ENCODE measurements at places on chromosomes 12 and 14. TPM values are rescaled to one million over a fixed set of nuclear protein-coding genes. Genes with fewer than 3 reads are reported as not detected.

Gene SDS
- total RNA-seq: 0.15 TPM

Gene EIF2S3B
- total RNA-seq: 0.28 TPM

Gene MAPK1IP1L
- total RNA-seq: 79.4 TPM

Gene RBP5
- not detected for total RNA-seq

Gene CDCA3
- 59.0 TPM for total RNA-seq

Gene CCDC175
- not detected for total RNA-seq

Gene IRAK3
- 2.4 TPM for total RNA-seq

Gene LIN7A
- not detected for total RNA-seq

- H3K27ac ChIP-seq: no peak overlapping the region
- H3K27me3 ChIP-seq: no peaks in the 10 kb centered on the region
- no peak for DNase-seq
- no peaks in the 10 kb centered on the region for H3K4me1 ChIP-seq
- H3K36me3 ChIP-seq: no peaks in the 10 kb centered on the region
These were observed 831.8 kb upstream of the SEL1L start for GRCh38 chr14:82365471-82365870.

- H3K4me1 ChIP-seq: no peaks in the 10 kb centered on the region
- H3K27ac ChIP-seq: no peak overlapping the region
- H3K36me3 ChIP-seq: no peaks in the 10 kb centered on the region
- no peaks in the 10 kb centered on the region for H3K27me3 ChIP-seq
- DNase-seq: no peak
- H3K4me3 ChIP-seq: no peak overlapping the region
These were observed 173.9 kb downstream of the TSPAN9 start for GRCh38 chr12:3251067-3251466.

- DNase-seq: no peak
- H3K4me1 ChIP-seq: no peaks in the 10 kb centered on the region
- no peak overlapping the region for H3K27ac ChIP-seq
- H3K27me3 ChIP-seq: no peaks in the 10 kb centered on the region
- no peak overlapping the region for H3K4me3 ChIP-seq
- no peaks in the 10 kb centered on the region for H3K36me3 ChIP-seq
These were observed 422.1 kb downstream of the RPS29 start for GRCh38 chr14:49164074-49164473.

DNA sequence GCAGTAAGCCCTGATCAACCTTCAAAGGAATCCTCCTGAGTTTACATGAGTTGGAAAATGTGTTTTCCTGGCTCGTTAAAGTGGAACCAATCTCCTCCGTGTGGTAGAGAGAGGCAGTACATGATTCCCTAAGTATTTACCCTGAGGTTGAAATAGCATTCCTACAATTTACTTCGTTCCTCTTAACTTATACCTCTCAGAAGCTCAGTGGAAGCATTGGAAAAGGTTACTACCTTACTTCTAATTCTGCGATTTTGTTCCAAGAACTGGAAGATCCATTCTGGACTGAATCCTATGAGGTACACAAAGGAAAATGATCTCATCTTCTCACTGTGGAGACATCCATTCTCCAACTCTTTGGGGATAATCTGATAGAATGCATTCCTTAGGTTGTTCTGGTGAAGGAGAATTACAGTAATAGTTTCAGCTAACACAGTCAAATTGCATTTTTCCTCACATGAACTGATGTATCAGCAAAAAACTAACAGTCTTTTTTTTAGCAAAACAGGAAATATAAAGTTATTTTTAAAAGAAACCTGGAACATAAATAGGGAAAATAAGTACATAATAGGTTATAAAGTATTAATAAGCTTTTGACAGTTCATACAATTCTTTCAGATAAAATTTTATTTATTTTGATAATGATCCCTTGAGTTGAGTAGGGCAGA lies 475.6 kb downstream of the PDZRN4 start:
- no peaks in the 10 kb centered on the region for H3K4me1 ChIP-seq
- H3K27me3 ChIP-seq: no peaks in the 10 kb centered on the region
- no peak for DNase-seq
- no peaks in the 10 kb centered on the region for H3K36me3 ChIP-seq

DNA sequence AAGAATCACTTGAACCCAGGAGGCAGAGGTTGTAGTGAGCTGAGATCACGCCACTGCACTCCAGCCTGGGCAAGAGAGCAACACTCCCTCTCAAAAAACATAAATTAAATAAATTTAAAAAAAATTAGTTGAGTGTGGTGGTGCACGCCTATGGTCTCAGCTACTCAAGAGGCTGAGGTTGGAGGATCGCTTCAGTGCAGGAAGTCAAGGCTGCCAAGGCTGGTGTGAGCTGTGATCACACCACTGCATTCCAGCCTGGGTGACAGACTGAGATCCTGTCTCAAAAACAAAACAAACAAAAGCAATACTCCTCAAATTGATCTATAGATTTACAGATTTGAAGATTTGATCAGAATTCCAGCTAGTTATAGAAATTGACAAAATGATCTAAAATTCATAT lies 92.7 kb upstream of the RESF1 start:
- H3K27me3 ChIP-seq: no peaks in the 10 kb centered on the region
- DNase-seq: no peak
- H3K4me1 ChIP-seq: 0 out of 2 replicates have a peak, but pooled peaks cover 3% of the 10 kb centered on the region
- H3K4me3 ChIP-seq: no peak overlapping the region
- no peak overlapping the region for H3K27ac ChIP-seq

GRCh38 chr12:87336814-87337336 lies 692.3 kb downstream of the C12orf50 start:
- H3K27me3 ChIP-seq: no peaks in the 10 kb centered on the region
- no peaks in the 10 kb centered on the region for H3K36me3 ChIP-seq
- no peak for DNase-seq
- H3K4me1 ChIP-seq: no peaks in the 10 kb centered on the region

DNA sequence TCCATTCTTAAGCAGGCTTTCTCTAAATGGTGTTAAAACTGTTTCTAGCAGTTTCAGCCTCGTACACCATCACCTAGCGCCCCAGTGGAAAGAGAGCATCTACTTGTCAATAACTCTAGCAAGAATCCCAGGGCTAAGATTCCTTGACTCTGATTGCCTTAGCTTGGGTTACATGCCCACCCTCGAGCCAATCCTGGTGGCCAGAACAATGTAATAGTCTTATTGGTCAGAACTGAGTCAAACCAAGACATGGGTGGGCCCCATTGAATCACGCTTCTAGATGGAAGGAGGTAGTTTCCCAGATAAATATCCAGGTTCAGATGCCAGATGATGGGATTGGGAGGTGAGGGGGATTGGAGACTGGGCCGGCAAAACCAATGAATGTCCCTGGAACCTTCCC lies 55.9 kb upstream of the MED13L start:
- no peaks in the 10 kb centered on the region for H3K4me1 ChIP-seq
- H3K27me3 ChIP-seq: no peaks in the 10 kb centered on the region
- DNase-seq: no peak
- peak overlapping the region; percentile 44 for H3K27ac ChIP-seq

DNA sequence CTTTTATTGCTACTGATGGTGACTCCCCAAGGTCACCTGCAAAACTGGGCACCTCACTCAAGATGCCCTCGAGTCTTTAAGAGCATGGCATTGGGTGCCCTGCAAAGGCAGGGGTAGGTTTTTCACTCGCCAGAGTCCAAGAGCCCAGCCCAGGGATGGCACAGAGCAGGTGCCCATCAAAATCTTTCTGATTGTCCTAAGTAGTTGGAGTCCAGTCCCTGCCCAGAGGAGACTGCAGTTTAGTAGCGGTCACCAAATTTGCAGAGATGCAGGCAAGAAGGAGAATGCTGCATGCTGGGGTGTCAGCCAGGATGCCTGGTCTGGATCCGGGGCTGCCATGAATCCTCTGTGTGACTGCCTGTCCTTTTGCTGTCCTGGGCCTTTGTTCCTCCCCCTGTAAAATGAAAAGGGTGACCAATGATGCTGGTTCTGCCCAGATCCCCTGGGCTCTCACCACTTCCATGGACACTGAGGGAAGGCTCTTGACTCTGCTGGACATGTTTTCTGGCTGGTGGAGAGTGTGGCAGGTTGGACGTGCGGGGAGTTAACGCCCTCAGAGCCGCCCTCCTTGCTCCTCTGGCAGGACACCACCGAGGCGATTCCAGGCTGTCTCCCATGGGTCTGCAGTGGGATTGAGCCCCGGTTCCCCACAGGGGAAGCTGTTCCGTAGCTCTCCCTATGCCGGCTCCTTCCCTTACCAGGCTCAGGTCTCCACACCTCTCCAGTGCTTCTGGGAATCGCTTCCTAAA lies 41.3 kb downstream of the DLK1 start:
- H3K4me3 ChIP-seq: no peak overlapping the region
- H3K27me3 ChIP-seq: no peaks in the 10 kb centered on the region
- H3K27ac ChIP-seq: no peak overlapping the region
- H3K36me3 ChIP-seq: no peaks in the 10 kb centered on the region

- H3K36me3 ChIP-seq: no peaks in the 10 kb centered on the region
- H3K4me3 ChIP-seq: no peak overlapping the region
- no peaks in the 10 kb centered on the region for H3K4me1 ChIP-seq
- DNase-seq: no peak
- H3K27ac ChIP-seq: no peak overlapping the region
- no peaks in the 10 kb centered on the region for H3K27me3 ChIP-seq
These were observed 62.2 kb downstream of the EMP1 start for GRCh38 chr12:13258717-13259119.

- H3K4me3 ChIP-seq: no peak overlapping the region
- H3K4me1 ChIP-seq: no peaks in the 10 kb centered on the region
- no peak for DNase-seq
- peaks cover 2% of the 10 kb centered on the region for H3K36me3 ChIP-seq
- H3K27ac ChIP-seq: no peak overlapping the region
- H3K27me3 ChIP-seq: no peaks in the 10 kb centered on the region
These were observed 12.6 kb downstream of the NEDD1 start for GRCh38 chr12:96919510-96920210.

DNA sequence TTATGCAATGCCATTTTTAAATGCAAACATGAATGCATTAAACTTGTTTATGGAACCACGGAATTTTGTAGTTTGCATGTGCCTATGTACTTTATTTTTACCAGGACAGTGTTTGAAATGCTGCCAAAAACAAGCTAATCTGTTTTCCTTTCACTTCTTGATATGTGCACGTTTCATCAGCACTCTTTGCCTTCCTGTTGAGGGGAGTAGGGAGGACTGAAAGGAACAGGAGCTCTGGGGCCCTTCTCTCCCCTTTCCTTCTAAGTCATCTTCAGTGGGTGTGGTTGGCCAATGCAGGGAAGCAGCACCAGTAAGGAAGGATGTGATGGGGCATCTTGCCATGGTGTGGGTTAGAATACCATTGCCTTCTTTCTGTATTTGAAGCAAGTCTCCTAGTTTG lies 12.1 kb upstream of the PPP4R4 start:
- H3K4me1 ChIP-seq: no peaks in the 10 kb centered on the region
- H3K27ac ChIP-seq: no peak overlapping the region
- no peak for DNase-seq
- H3K4me3 ChIP-seq: no peak overlapping the region

- no peak for DNase-seq
- H3K4me1 ChIP-seq: peaks cover 15% of the 10 kb centered on the region
- no peak overlapping the region for H3K4me3 ChIP-seq
- H3K36me3 ChIP-seq: no peaks in the 10 kb centered on the region
These were observed 76.4 kb downstream of the LRRC74A start for GRCh38 chr14:76902591-76902990.

DNA sequence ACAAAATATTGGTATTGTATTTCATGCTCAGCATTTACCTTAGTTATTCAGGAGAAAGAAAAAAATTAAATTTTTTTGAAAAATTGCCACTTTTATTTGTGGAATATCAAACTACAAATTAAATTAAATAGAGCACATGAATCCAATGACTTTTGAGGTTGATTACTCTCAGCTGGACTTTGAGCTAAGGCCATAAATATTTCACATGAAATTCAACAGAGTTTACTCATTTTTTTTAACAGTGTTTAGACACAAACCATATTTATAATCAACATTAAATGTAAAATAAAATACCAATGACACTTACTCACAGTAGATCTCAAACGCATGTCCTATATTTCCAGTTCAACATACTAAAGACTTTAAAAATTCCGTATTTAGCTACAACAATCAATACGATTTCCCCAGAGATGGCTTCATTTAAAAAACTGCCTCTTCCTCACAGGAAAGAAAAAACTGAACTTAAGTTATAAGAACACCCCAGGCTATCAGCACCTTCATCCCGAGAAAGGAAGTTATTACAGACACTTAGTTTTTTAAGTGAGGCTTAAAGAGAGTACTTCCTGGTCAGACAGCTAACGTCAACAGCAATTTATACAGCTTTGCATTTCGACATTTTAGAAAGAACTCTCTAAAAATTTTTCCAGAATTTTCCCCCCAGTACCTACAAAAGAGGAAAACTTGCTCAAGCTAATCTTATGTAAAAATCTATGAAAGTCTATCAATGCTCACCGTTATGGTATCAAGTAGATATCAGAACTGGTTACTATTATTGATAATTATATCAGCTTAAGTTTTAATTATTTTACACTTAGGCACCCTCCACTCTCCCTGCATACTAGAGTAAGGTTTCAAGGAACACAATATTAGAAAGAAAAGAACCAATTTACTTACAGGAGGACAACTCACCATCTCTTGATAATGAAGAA lies 13.8 kb downstream of the TAOK3 start:
- H3K36me3 ChIP-seq: no peaks in the 10 kb centered on the region
- no peak for DNase-seq
- H3K4me3 ChIP-seq: peak overlapping the region; percentile 11
- peak overlapping the region; percentile 89 for H3K27ac ChIP-seq

- no peak overlapping the region for H3K4me3 ChIP-seq
- H3K4me1 ChIP-seq: no peaks in the 10 kb centered on the region
- no peak overlapping the region for H3K27ac ChIP-seq
- H3K27me3 ChIP-seq: peaks cover 2% of the 10 kb centered on the region
- no peak for DNase-seq
These were observed 80.6 kb downstream of the RFX4 start for GRCh38 chr12:106663385-106663784.

DNA sequence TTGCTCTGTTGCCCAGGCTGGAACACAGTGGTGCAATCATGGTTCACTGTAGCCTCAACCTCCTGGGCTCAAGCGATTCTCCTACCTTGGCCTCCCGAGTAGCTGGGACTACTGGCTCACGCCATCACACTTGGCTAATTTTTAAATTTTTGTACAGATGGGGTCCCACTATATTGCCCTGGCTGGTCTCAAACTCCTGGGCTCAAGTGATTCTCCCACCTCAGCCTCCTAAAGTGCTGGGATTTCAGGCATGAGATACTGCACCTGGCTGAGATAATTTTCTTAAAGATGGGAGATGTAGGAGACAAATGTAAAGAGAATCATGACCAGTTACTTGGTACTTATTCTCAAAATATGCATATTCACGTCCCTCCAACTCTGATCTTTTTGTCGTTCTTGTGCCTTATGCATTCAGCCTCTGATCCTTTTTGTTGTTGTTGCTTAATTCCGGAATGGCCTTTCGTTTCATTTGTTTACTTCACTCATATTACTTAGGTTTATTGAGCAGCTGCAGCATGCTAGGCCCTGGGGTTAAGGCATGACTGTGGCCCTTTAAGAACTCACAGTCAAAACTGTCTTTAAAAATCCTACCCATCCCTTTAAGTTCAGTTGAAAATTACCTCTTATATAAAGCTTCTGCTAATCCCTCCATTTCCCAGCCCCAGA lies 8.9 kb downstream of the RBMS2 start:
- H3K27me3 ChIP-seq: no peaks in the 10 kb centered on the region
- no peak overlapping the region for H3K4me3 ChIP-seq
- peaks cover 9% of the 10 kb centered on the region for H3K4me1 ChIP-seq
- no peak overlapping the region for H3K27ac ChIP-seq
- no peak for DNase-seq
- no peaks in the 10 kb centered on the region for H3K36me3 ChIP-seq
